Left lobe of liver (tissue), 2 donors: ENCODE measurements at places on chromosomes 11 and 22. TPM values are rescaled to one million over a fixed set of nuclear protein-coding genes. Genes with fewer than 3 reads are reported as not detected.

LRRC74B gene
- not detected for total RNA-seq

OR5P2 gene
- total RNA-seq, result not detected

KDM4E gene
- not detected for total RNA-seq

PKDREJ gene
- total RNA-seq, result 0.05 TPM

SLC22A12 gene
- total RNA-seq, result not detected

TMEM191B gene
- 0.65 TPM for total RNA-seq

ACTN3 gene
- not detected for total RNA-seq

SERHL2 gene
- total RNA-seq, result 0.60 TPM

RAB39A gene
- total RNA-seq, result 0.58 TPM

MEN1 gene
- total RNA-seq, result 24.0 TPM

AP1B1 gene
- 37.9 TPM for total RNA-seq

MGAT3 gene
- 0.13 TPM for total RNA-seq

NRXN2 gene
- 0.98 TPM for total RNA-seq
